ENCODE measurements at places on chromosomes 1 and 21.

DNA sequence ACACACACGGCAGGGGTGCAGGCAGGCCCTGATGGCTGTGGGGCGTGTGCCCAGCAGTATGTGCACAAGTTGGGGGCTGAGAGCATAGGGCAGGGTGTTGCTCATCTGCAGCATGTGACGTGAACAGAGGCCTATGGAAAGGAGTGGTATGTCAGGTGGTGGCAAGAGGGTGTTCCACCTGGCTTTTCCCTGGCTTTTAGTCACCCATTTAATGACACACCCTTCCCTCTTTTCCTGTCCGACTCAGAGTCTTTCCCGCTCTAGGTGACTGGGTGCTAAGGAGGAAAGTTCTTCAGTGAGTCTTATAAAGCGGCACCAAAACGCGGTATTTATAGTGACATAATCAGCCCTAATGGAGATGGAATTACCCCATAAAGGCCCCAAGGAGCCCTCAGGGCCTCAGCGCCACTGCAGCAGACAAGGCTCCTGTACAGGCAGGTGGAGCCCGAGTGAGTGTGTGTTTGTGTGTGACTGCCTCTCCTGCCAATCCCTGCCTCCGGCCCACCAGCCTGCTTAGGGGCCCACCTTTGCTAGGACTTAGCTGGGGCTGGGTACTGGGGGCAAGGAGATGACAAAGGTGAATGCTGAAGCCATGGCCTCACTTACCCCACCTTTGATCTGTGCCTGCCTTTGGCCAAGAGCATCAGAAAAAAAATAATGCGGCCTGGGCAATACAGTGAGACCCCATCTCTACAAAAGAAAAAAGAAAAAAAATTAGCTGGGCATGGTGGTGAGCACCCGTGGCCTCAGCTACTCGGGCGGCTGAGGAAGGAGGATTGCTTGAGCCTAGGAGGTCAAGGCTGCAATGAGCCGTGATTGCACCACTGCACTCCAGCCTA lies 3.3 kb upstream of the EPHA2 start:
- DNase-seq: peak; percentile 98

DNA sequence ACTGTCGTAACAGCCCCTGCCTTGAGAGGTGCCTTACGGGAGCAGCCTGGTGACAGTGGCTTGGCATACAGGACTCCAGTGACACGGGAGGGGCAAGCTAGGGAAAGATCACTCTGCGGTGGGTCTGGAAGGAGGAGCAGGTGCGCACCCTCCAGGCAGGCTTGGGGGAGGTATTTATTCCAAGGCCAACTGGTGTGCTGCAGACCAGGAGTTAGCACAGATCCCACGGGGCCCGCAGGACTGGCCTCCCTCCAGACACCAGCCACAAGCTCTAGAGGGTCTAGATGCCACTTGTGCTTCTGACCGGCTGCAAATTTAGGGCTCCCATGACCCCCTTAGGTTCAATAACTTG lies 22.1 kb downstream of the PSEN2 start:
- no peak for DNase-seq

DNA sequence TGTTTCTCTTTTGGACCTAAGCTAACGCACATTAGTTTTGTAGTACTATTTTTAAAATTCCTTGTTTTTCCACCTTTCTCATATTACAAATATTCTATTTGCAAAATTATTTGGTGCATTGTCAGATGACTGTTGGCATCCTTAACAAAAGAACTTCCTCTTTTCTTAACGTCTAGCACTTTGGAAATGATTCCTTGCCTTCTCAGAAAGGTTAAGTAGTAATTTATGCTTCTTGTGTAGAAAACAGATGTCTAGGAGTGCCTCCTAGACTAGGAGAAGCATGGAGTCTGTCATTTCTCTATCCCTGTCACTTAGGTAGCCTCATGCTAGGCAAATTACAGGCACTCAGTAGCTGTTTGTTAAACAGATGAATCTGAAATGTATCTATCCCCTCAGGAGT lies 64.4 kb downstream of the HSPA13 start:
- DNase-seq: no peak

- peak; percentile 18 for DNase-seq
Measured at GRCh38 chr1:172845371-172845770, 186.5 kb downstream of the FASLG start.

GRCh38 chr1:70685300-70686286 lies 274.5 kb downstream of the CTH start:
- DNase-seq: peak; percentile 54

GRCh38 chr1:177586429-177586828 lies 383.4 kb downstream of the SEC16B start:
- no peak for DNase-seq

DNA sequence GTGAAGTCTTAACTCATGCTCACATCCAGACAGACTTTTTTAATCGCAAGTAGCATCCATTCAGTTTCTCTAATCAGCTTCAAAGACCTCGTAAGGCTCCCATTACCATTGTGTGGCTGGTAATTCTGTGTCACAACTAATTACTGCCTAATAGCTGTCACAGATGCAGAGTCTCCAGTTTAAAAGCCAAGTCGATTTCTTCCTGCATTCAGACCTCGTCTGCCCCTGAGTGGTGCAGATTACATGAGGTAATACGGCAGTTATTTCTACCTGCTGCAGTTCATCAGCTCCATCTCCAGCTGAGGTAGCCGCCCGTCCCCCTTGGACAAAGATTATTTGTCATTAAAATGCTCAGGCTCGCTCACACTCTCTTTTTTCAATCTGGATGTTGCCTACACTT lies 34.4 kb upstream of the OLIG2 start:
- no peak for DNase-seq

- peak; percentile 73 for DNase-seq
Measured at GRCh38 chr1:153540394-153541361, at the start of gene S100A5. S100A5 (minus strand) TSS chr1:153540934; CDS start chr1:153540191, 743 bp downstream.

- DNase-seq: no peak
Measured at GRCh38 chr1:10693497-10694273, 102.8 kb downstream of the CASZ1 start.

DNA sequence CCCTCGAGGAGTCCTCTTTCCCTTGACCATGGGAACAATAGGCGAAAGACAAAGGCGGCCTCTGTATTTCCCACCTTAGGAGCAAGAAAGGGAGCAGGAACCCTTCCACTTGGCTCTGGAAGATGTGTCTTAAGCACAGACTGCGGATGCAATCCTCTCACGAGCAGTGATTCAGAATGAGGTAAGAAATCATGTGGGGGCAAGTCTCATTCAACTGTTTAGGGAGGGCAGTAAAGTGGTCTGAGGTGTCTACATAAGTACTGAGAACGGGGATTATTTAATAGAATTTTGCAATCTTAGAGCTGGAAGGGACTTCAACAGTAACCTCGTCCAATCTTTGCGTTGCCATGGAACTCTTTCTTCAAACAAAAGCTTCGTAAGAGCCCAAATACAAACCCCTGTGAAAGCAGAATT lies 1.6 kb upstream of the DYRK3 start:
- no peak for DNase-seq

GRCh38 chr1:68010090-68010489 lies 40.3 kb downstream of the DIRAS3 start:
- DNase-seq: peak; percentile 54

- no peak for DNase-seq
Measured at GRCh38 chr21:36202726-36203602, 46.3 kb downstream of the DOP1B start.
